ENCODE measurements at places on chromosomes 4 and X.

DNA sequence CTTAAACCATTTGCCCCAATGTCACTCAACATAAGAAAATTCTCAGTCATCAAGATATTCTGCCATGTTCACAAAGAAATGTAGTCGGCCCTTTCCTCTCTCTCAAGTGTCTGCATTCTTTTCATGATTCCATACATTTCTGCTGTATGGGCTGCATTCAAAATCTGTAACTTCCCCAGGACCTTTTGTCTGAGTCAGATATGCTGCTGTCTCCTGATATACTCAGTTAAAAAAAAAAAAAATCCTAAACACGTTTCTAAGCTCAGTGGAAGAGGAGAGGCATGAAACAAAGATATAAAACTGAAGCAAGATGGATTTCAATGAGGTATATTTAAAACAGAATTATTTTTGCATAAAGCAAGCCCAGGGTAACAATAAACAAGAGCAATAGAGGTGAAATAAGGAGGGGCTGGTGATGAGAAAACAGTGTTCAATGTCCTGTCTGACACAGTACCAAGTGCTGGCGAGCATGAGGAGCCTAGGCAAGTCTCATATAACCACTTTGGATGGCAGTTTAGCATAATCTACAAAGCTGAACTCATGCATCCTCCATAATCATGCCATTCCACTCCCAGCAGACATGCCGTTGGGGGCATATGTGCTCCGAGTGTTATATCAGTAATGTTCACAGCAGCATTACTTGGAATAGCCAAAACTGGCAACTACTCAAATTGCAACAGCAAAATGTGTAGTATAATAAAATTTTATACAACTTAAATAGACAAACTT, 76.7 kb downstream of the MANBA start:
- no peak for DNase-seq

DNA sequence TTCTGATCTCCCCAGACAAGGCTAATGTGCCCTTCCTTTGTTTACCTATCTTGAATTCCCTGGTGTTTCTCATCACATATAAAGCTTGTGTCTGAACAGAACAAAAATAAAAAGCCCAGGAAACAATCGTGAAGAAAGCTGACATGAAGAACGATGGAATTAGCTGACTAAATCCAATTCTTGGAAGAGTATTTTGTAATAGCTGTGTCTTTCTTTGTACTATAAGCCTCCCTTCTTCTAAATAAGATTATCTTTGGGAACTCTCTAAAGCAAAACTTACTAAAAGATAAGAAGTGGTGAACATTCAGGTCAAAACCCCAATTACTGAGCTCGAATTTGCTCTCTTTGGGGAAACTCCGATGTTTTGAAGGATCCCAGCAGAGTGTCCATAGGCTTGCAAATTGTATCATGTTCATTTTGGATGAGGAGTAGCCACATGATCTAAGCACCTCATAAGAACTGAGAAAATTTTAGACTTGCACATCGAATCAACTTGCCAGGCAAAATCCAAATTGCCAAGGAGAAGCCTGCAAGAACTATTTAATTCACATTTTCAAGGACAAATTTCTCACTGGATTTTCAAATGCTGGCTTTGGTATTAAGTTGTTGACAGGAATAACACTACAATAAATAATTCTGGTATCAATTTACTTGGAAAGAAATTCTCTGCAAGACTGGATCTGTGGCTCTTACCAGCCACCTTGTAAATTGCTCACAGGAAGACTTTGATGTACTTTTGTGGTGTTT, 106.2 kb downstream of the LNX1 start:
- no peak for DNase-seq

DNA sequence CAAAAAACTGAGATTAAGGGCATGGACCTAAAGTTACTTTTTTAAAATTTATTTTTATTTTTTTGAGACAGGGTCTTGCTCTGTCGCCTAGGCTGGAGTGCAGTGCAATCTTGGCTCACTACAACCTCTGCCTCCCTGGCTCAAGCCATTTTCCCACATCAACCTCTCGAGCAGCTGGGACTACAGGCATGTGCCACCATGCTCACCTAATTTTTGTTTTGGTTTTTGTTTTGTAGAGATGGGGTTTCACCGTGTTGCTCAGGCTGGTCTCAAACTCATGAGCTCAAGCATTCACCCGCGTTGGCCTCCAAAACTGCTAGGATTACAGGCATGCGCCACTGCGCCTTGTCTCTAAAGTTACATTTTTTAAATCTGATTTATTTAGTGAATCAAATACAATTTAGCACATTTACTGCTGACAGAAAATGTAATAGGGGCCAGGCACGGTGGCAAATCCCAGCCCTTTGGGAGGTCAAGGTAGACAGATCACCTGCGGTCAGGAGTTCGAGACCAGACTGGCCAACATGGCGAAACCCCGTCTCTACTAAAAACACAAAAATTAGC, 38.3 kb downstream of the GUCY1A1 start:
- no peak for DNase-seq

DNA sequence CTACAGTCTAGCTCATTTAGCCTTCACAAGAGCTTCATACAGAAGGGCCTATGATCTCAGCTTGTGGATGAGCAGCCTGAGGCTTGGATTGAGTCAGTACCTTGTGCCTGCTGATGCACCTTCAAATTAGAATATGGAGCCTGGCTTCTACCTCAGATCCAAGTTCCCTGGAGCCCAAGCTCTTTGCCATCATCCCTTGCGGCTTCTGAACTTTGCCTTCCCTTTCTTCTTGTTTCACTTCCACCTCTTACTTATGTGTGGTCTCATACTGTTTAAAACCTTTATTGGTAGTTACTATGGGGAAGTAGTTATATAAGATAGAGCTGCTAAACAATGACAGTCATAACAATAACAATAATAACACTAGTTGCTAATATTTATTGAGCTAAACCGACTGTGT, 84.3 kb upstream of the AFF2 start:
- DNase-seq, result no peak

GRCh38 chr4:110503270-110504083, 27.5 kb downstream of the ENPEP start:
- no peak for DNase-seq

DNA sequence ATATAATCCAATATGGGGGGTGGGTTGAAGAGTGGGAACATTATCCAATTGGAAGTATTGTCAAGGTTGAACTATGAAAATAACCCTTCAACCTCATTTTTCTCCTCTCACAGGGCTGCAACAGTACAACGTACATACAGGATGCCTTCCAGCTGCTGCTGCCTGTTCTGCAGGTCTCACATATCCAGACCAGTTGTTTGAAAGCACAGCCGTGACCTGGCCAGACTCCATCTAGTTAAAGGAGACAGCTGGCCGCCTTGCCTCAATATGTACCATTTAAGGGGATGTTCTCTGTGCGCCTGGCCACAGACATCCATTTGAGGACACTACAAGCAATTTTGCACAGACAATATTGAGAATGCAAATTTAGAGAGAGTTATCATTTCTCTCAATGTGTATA, 75.7 kb downstream of the FAM114A1 start:
- peak; percentile 80 for DNase-seq

GRCh38 chr4:142044271-142044670, 407.9 kb downstream of the IL15 start:
- DNase-seq, result no peak

DNA sequence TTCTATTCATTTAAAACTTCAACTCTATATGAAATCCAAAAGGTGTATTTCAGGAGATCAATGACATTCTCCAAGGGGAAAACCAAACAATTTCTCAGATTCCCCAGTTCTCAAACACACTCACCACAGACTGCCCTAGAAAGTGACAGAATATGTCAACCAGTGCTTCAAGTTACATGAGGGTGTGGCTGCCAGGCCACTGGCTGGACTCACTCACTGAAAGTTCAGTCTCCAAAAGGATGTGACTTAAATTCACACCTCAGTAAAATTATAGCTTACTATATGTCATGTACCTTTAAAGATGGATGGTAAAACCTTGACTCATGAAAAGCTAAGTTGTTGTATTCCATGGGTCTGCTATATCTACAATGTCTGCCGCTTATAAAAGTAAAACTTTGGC, 7.3 kb downstream of the INPP4B start:
- DNase-seq, result no peak

- no peak for DNase-seq
Measured at GRCh38 chr4:15901998-15902397, 36.5 kb downstream of the FGFBP1 start.

GRCh38 chrX:6917666-6918065, 229.8 kb upstream of the STS start:
- no peak for DNase-seq

GRCh38 chr4:1398681-1399507, 7.3 kb downstream of the NKX1-1 start:
- no peak for DNase-seq

- DNase-seq, result no peak
Measured at GRCh38 chrX:26851981-26852380, 611.2 kb downstream of the PPP4R3C start.

GRCh38 chr4:44257461-44257860, 191.1 kb downstream of the KCTD8 start:
- DNase-seq, result no peak

DNA sequence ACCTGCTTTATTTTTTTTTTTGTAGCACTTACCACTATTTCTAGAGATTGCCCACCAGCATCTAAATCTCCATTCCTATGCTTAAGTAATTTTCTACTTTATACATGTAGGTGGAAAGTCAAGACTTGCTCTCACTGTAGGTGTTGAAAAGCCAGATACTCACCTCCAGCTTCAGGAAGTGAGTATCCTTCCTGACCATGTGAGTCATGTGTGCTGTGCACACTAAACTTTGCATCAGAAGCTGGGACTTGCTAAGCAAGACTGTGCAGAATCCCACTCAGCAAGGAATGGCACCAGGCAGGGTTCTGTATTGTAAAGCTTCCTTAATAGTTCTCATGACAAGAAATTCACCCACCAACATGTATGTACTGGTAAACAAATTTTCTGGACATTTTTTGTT, 151.8 kb downstream of the POU4F2 start:
- no peak for DNase-seq

DNA sequence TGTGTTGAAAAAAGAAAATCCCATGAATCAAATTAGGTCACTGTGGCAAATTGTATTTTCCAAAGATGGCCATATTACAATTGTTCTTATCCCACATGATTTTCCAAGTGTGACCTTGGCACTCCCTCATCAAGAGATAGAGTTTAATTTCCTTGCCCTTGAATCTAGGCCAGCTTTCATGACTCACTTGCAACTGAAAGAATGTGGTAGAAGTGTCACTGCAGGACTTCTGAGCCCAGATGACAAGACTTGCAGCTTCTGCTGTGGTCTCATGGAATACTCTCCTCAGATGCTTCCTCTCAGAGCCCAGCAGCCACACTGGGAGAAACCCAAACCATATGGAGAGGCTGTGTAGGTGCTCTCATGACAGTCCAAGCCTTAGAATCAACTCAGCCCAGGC, 139.0 kb downstream of the ADAMTS3 start:
- DNase-seq, result peak; percentile 23

DNA sequence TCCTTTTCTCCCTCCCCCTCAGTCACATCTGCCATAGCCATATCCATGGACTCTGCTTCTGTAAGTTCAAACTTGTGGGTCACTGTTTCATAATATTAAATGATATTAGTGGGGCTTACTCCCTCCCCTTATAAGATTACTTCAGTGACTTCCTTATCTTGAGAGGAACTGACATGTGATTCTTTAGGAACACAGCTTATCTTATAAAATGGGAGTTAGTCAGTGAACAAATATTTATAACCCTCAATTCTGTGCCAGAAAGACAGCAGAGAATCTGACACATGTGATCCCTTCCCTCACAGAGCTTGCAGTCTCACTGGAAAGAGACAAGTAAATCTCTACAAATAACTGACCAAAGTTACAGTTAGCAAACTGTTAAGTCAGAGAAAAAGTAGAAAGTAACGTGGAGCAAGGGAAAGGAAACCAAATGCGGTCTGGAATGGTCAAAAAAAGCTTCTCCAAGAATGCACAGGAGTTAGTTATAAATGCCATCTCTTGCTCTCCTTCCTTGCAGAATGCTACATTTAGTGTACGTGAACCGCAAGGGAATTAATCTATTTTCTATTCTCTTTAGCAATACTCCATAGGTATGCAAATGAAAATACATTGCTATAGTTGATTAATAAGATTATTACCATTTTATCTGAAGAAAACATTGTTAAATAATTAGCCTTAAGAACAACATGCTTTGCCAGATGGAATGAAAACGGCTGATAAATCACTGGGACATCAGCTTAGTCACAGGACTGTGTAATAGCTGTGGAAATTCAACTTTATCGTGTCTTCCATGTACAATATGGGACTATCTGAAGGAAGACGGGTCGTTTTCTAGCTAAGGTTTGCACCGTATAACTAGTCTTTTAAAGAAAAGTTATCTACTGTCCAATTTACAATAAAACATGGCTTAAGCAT, 29.0 kb downstream of the SGMS2 start:
- DNase-seq, result no peak

DNA sequence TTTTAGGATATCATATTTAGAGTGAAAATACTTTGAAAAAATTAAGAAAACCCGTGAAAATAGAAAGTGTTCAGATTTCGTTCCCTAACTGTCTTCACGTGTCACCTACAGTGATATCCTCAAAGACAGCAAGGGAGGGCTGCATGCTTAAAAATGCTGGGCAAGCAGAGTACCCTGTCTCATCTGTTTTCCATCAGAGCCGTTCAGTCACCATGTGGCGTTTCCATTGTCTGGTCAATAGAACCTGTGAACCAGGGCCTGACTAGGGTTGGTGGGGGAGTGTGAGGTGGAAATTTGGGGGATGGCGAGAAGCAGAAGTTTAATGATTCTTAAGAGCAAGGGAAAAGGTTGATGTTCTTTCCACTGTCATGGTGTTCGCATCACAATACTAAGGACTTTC, 173.9 kb downstream of the BMPR1B start:
- DNase-seq, result no peak

- no peak for DNase-seq
Measured at GRCh38 chr4:26174027-26174426, 146.8 kb upstream of the RBPJ start.

DNA sequence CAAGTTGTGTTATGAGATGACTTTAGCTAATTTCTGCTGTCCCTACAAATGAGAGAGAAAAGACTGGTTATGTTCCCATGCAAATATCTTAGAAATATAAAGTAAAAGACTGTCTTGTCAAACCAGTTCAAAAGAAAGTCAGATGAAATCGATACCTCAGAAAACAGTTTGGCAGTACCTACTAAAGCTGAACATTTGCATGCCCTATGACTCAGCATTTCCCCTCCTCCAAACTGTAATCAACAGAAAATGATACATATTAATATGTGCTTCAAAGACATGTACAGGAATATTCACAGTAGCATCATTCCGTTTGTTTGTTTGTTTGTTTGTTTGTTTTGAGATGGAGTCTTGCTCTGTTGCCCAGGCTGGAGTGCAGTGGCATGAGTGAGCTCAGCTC, 90.3 kb downstream of the ARX start:
- no peak for DNase-seq

GRCh38 chrX:57422790-57423189, 136.3 kb downstream of the FAAH2 start:
- no peak for DNase-seq

GRCh38 chrX:68421636-68422035, 11.7 kb downstream of the OPHN1 start:
- DNase-seq, result no peak

DNA sequence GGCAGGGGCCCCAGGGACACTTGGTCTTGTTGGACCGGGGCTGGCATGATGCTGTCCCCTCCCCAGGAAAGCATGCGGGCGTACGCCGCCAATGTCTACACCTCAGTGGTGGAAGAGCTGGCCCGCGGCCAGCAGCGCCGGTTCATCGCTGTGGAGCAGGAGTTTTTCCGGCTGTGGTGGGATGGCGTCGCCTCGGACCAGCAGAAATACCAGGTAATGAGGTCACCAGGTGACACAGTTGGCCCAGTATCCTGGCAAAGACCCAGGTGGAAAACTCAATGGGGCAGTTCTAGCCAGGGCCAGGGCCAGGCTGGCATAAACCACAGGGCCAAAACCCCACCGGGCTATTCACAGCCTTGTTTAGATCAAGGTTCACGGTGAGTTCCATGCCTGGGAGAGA, 1.5 kb downstream of the MAN2B2 start:
- peak; percentile 76 for DNase-seq
